ENCODE measurements at places on chromosomes 3 and 15. TPM values are rescaled to one million over a fixed set of nuclear protein-coding genes. Genes with fewer than 3 reads are reported as not detected.
A peak's percentile ranks its signal among the peaks of the same experiment; 100 is the strongest.

DNA sequence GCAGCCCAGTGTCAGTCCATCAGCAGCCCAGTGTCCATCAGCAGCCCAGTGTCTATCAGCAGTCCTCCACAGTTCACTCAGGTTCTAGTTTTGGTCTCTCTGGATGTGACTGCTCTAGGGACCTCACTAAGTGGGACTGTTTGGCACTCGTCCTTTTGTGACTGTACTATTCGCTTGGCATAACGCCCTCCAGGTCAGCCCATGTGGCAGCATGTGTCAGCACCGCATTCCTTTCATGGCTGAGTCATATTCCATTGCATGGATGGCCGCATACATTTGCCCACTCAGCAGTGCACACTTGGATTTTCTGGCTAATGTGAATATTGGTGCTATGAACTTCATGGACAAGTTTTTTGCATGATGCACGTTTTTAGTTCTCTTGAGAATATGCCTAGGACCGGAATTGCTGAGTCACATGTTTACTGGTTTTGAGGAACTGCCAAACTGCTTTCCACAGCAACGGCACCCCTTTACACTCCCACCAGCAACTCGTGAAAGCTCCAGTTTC, 16.4 kb downstream of the CHST13 start:
- DNase-seq = no peak

DNA sequence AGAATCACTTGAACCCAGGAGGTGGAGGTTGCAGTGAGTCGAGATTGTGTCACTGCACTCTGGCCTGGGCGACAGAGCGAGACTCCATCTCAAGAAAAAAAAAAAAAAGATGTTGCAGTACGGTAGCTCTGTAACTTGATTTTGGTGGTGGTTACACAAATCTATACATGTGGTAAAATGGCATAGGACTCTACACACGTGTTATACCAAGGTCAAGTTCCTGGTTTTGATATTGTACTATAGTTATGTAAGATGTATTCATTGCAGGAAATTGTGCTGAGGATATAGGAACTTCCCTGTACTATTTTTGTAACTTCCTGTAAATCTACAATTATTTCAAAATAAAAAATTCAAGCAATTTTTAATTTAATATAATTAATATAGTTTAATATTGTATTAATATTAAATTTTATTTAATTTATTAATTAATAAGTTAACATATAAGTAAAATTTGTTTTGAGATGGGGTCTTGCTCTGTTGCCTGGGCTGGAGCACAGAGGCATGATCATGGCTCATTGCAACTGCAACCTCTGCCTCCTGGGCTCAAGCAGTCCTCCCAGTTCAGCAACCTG, 9.9 kb downstream of the MYD88 start:
- DNase-seq = no peak

- DNase-seq = no peak
Measured at GRCh38 chr15:77354063-77354462, 65.8 kb downstream of the PEAK1 start.

The CTDSPL2 gene
- total RNA-seq = 117 TPM

- DNase-seq = no peak
Measured at GRCh38 chr15:79208179-79208578, 74.3 kb upstream of the ANKRD34C start.

DNA sequence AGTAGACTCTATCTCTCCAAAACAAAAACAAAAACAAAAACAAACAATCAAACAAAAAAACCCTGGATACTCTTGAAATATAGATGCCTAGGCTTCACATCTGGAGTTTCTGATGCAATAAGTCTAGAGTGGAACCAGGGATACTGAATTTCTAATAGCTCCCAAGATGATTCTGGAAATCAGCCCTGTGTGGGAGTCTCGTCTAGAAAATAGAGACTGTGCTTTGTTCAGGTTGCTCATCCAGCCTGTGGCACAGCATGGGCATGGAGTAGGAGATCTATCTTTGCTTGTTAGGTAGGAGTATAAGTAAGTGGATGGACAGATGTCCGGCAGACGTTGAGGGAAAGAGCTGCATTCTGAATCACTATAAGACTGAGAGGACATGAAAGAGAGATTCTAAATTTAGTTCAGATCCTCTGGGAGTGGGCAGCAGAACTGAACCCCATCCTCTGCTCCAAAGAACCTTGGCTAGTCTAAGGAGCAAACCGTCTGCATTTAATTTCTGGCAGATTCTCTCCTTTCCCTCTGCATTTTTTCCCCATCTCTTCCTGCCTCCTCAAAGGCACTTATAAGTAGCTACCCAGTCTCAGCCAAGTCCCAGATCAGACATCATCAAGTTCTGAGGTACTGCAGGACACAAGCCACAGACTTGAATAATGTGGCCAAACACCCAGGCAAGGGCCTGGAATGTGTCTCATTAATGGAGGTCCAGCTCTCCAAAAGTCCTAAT, 92.6 kb upstream of the STRIT1 start:
- DNase-seq = no peak

DNA sequence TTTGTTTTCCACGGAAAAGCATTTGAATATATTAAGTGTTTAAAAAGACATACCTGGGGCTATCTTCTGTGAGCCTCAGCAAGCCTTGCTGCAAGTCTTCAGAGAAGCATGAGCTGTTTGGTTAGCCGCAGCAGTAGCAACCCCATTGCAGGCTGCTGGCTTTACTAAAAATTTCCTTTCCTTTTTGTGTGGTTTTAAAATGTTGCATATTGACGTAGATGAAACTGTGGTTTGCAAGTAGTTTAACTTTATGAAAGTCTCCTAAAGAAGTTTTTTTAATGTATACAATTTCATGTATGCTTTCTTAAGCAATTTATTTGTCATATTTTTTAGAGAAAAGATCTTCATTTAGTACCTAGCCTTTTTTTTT, at the start of gene GPR171:
TSS of gene GPR171 (minus strand) at position 166 of the 370 bp plus-strand sequence. CDS start 3,830 bp downstream, outside the sequence.
- DNase-seq = no peak

GRCh38 chr3:190616637-190617036, 102.8 kb downstream of the IL1RAP start:
- DNase-seq = no peak

The CDC25A gene
- total RNA-seq = 4.5 TPM

GRCh38 chr15:70376929-70377691, 279.4 kb upstream of the TLE3 start:
- DNase-seq = peak; percentile 61

All from frontal cortex (tissue), 4 donors.